H9 (cell line): ENCODE measurements at places on chromosomes 1 and 21. TPM values are rescaled to one million over a fixed set of nuclear protein-coding genes. Genes with fewer than 3 reads are reported as not detected.

DNA sequence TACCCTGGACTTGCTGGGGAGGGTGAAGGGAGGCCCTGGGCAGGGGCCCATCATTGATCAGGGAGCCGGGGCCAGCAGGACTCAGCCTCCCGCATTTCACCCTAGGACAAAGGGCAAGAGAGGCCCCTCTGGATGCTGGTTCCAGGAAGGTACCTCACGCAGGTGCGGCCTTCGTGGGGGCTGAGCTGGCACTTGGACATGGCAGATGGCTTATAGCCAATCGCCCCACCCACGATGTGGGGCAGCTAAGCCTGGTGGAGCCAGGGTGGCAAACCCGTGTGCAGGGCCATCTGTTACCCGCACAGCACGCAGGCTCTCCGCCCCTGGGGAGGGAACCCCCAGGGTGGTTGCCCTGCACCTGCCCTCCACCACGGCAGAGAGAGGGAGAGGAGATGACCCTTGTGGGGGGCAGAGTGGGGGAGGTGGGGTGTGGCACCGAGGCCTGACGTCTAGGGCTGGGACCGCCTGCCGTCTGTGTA is 2.5 kb downstream of the TFF3 start:
- H3K36me3 ChIP-seq: no peaks in the 10 kb centered on the region
- no peak for DNase-seq
- no peaks in the 10 kb centered on the region for H3K27me3 ChIP-seq
- H3K27ac ChIP-seq: no peak overlapping the region
- no peak overlapping the region for H3K4me3 ChIP-seq

- no peaks in the 10 kb centered on the region for H3K4me1 ChIP-seq
- peaks cover 26% of the 10 kb centered on the region for H3K36me3 ChIP-seq
- no peak overlapping the region for H3K27ac ChIP-seq
- H3K4me3 ChIP-seq: no peak overlapping the region
- H3K27me3 ChIP-seq: no peaks in the 10 kb centered on the region
These were observed 38.1 kb upstream of the GPR153 start for GRCh38 chr1:6298940-6299465.

- no peaks in the 10 kb centered on the region for H3K27me3 ChIP-seq
- H3K4me3 ChIP-seq: no peak overlapping the region
- peaks cover 51% of the 10 kb centered on the region for H3K36me3 ChIP-seq
- H3K27ac ChIP-seq: no peak overlapping the region
- 0 out of 2 replicates have a peak, but pooled peaks cover 3% of the 10 kb centered on the region for H3K4me1 ChIP-seq
These were observed 44.1 kb downstream of the SLC66A1 start for GRCh38 chr1:19356266-19356665.

DNA sequence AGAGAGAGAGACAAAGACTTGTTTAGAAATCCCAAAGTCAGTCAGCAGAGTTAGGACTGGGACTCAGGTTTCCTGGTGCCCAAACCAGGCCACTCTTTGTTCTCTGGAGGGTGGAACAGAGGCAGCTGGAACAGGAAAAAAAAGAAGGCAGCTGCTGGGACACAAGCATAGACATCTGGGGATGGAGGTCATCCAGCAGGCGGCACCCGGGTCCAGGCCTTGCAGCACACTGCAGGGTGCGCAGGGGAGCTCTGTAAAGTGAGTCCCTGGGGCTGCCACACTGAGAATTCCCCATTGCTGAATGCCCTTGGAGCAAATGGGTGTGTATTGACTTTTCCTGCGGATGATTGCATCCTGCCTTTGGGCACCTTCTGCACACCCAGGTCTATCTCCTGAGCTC is 222.9 kb upstream of the CSF3R start:
- peaks cover 3% of the 10 kb centered on the region; the same call in 1 of the 2 replicates for H3K4me1 ChIP-seq
- no peak for DNase-seq
- no peak overlapping the region for H3K27ac ChIP-seq
- no peaks in the 10 kb centered on the region for H3K36me3 ChIP-seq
- H3K27me3 ChIP-seq: no peaks in the 10 kb centered on the region

DNA sequence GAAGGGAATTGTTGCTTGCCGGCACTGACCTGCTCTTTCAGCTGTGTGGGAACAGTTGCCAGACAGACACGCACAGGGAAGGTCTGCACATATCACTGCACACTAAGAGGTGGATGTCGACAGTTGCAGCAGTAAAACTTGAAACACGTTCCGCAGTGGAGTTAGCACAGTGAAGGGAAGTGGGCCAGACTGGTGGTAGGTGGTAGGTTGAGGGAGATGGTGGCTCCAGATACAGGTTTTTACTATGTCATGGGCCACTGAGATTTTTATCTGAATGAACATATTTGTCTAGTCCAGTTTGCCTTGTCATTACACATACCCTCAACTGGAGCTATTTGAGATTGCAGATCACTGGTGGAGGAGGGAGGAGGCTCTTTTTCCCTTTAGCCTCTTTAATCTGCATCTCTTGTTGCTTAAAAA is 13.5 kb downstream of the MRPS6 start:
- no peaks in the 10 kb centered on the region for H3K36me3 ChIP-seq
- peaks cover 14% of the 10 kb centered on the region; the same call in 1 of the 2 replicates for H3K4me1 ChIP-seq
- no peak overlapping the region for H3K27ac ChIP-seq
- H3K4me3 ChIP-seq: no peak overlapping the region

DNA sequence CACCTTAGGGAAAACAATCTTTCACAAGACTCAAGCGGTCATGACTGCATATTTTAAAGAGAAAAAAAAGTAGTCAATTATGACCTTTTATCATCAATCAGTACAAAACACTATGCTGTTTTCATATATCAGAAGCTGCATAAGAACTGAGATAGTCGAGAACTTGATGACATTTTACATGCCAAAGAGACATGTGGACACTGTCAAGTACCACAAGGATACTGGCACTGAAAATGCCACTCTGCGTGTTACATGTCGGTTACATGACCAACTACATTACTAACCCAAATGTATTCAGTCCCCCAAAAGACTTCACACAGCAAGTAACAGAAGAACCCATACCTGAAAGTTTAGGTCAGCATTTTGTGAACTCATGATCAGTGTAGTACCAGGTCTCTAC is 975.0 kb upstream of the ADGRL4 start:
- no peak overlapping the region for H3K27ac ChIP-seq
- H3K36me3 ChIP-seq: no peaks in the 10 kb centered on the region
- no peak for DNase-seq

DNA sequence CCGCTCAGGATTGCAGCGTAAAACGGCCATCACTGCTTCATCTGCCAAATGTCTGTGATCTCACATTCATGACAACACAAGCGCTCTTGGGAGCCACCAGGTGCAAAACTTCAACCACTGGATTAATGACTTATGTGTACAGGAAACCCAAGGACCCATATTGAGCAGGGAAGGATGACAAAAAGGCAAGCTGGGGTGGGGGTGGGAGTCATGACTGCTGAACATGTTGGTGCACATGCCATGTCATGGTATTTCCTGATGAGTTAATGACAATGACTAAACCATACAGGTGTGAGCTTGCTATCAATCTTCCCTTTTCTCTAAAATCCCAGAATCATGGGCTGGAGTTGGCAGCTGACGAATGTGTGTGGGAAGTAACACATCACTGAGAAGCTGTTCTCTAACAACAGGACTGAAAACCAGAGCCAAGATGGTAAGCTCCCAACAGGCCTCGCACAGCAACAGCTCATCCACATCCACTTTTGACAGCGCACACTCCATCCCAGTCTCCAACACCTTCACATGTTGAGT is 3.1 kb upstream of the SH2D5 start:
- H3K27ac ChIP-seq: no peak overlapping the region
- no peak for DNase-seq
- H3K4me3 ChIP-seq: no peak overlapping the region

DNA sequence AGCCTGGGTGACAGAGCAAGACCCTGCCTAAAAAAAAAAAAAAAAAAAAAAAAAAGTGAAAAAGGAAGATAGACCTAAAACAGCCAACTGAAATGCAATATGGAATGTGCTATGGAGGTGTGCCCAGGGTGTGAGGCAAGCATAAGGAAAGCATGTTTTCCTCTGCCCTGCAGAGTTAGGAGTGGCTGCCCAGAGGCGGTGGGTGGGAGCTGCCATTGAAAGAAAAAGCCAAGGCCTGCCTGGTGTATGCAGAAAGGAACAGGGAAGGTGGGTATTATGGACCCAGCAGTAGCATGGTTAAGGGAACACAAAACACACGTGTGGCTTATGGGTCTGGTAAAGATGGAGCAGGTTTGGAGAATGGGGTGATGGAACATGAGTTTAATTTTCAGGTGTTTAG is 8.9 kb downstream of the CD244 start:
- no peaks in the 10 kb centered on the region for H3K27me3 ChIP-seq
- H3K4me1 ChIP-seq: no peaks in the 10 kb centered on the region
- no peaks in the 10 kb centered on the region for H3K36me3 ChIP-seq
- no peak overlapping the region for H3K4me3 ChIP-seq

GRCh38 chr1:34075576-34075975 is 89.5 kb downstream of the CSMD2 start:
- H3K36me3 ChIP-seq: peaks cover 26% of the 10 kb centered on the region
- H3K27ac ChIP-seq: no peak overlapping the region
- no peak for DNase-seq
- peaks cover 2% of the 10 kb centered on the region for H3K4me1 ChIP-seq

DNA sequence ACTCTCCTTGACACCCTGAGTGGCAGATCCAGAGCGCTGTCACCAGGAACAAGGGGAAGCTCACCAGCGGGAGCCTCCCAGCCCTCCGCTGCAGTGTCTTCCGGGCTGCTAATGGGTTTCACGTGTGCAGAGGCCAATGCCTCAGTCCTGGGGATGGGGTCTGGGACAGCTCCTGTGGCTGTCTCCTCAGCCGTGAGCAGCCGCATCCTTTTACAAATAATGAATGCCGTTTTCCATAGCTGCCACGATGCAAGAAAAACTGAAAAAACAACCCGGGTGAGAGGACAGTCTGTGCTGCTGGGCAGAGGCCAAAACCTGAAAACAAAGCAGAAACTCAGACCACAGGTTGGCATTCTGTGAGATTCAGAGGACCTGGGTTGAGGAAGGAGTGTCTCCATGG is 212.2 kb upstream of the RAB4A start:
- no peaks in the 10 kb centered on the region for H3K36me3 ChIP-seq
- H3K27ac ChIP-seq: no peak overlapping the region
- no peaks in the 10 kb centered on the region for H3K4me1 ChIP-seq
- no peak overlapping the region for H3K4me3 ChIP-seq

PRKACB gene
- 20.7 and 22.1 TPM in 2 replicates for total RNA-seq

DNA sequence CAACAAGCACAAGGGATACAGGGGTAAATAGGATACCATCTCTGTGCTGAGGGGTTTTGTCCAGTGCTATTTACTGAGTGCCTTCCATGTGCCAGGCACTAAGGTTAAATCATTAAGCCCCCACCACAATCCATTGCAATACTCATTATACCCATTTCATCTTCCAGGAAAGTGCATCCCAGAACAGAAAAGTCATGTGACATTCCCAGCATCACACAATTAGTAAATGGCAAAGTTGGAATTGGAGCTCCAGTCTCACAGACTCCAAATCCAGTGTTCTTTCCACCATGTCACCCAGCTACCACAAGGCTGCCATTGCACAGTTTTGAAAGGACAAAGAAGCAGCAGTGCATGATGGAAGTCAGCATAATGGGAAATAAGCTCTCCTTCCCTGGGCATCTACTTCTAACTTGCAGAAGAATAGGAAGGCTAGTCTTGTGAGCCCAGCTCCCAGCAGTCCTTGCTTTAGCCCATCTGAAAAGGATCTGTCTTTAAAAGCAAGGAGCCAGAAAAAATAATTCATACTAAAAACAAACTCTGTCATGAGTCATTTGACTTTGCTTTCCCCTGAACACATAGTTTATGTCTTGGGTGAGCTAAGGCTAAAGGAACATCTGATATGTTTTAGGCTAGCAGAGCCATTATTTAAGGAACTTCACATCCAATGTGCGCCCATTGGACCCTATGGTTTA is 111.4 kb upstream of the HOOK1 start:
- H3K4me3 ChIP-seq: no peak overlapping the region
- H3K27me3 ChIP-seq: no peaks in the 10 kb centered on the region
- H3K36me3 ChIP-seq: no peaks in the 10 kb centered on the region
- no peak for DNase-seq

TMEM269 gene
- total RNA-seq: 0.17 and 0.44 TPM in 2 replicates

GRCh38 chr1:232292239-232292638 is 337.7 kb downstream of the SIPA1L2 start:
- no peak for DNase-seq
- no peak overlapping the region for H3K27ac ChIP-seq
- no peak overlapping the region for H3K4me3 ChIP-seq
- H3K4me1 ChIP-seq: no peaks in the 10 kb centered on the region
- no peaks in the 10 kb centered on the region for H3K36me3 ChIP-seq
- H3K27me3 ChIP-seq: no peaks in the 10 kb centered on the region

DNA sequence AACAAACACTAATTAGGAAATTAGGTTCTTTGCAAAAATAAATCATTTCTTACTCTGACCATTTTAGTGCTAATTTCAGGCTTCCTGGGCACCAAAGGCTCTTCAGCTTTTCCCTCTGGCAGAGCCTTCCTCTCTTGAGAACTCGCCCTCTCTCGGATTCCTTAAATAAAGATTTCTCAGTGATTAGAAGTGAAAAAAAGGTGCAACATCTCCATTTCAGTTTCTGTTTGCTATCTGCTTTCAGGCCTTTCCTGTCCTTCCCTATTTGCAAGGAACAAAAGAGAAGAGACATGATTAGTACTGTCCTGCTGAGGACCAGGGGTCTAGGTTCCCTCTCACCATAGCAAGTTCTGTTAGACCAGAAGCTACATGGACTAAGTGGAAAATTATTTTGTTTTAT is 27.8 kb upstream of the CACYBP start:
- H3K4me1 ChIP-seq: no peaks in the 10 kb centered on the region
- no peaks in the 10 kb centered on the region for H3K27me3 ChIP-seq
- peaks cover 32% of the 10 kb centered on the region; the same call in 2 of the 3 replicates for H3K36me3 ChIP-seq
- H3K27ac ChIP-seq: no peak overlapping the region
- H3K4me3 ChIP-seq: no peak overlapping the region

- H3K4me3 ChIP-seq: peak overlapping the region; percentile 75
- peaks cover 25% of the 10 kb centered on the region; the same call in 1 of the 2 replicates for H3K27me3 ChIP-seq
- H3K36me3 ChIP-seq: no peaks in the 10 kb centered on the region
These were observed 1.2 kb downstream of the MCOLN3 start for GRCh38 chr1:85047144-85047471.

DNA sequence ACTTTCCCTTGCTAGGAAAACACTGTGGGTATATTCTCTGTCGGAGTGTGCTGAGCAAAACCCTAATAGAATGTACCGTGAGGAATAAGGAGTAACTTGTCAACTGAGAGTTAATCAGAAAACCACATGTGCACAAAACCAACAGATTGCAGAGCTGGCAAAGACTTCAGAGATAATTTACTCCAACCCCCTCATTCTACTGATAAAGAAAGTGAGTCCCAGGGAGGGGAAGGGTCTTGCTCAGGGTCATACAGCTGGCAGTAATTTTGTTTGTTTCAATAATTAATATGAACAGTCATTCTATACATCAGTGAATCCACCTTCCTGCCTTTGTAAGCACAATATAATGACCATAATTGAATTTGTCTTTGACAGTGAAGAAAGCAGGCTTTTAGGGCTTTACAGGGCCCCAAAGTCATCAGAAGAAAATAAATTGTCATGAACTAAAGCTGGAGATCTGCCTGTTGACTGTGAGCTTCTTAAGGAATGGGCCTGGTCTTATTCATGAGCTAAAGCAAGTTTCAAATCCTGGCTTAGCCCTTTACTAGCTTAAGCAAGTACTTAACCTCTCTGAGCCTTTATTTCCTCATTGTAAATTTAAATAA is 67.2 kb upstream of the HOOK1 start:
- H3K27me3 ChIP-seq: no peaks in the 10 kb centered on the region
- DNase-seq: no peak
- H3K27ac ChIP-seq: no peak overlapping the region
- H3K4me1 ChIP-seq: no peaks in the 10 kb centered on the region
- H3K4me3 ChIP-seq: no peak overlapping the region
- H3K36me3 ChIP-seq: no peaks in the 10 kb centered on the region
